Activated CD8-positive, alpha-beta memory T cell treated with anti-CD3 and anti-CD28 coated beads, Interleukin-2, amount 10 ng/mL, durations not matched to agents 7 days and 5 days (primary cell): ENCODE measurements at places on chromosomes 2 and 18. TPM values are rescaled to one million over a fixed set of nuclear protein-coding genes. Genes with fewer than 3 reads are reported as not detected.

GRCh38 chr2:172182624-172183023, 79.9 kb upstream of the DLX2 start:
- no peak for DNase-seq

GRCh38 chr2:207939342-207940108, 85.8 kb downstream of the PLEKHM3 start:
- DNase-seq, result no peak

GRCh38 chr2:98896416-98896815, 39.6 kb downstream of the CRACDL start:
- DNase-seq, result peak; percentile 21

GRCh38 chr18:3153107-3153704, 66.6 kb downstream of the MYOM1 start:
- DNase-seq, result no peak

- no peak for DNase-seq
Observed at GRCh38 chr2:34731292-34731691, 1132.2 kb upstream of the FAM98A start.

Gene ANKRD30BL
- total RNA-seq, result not detected

DNA sequence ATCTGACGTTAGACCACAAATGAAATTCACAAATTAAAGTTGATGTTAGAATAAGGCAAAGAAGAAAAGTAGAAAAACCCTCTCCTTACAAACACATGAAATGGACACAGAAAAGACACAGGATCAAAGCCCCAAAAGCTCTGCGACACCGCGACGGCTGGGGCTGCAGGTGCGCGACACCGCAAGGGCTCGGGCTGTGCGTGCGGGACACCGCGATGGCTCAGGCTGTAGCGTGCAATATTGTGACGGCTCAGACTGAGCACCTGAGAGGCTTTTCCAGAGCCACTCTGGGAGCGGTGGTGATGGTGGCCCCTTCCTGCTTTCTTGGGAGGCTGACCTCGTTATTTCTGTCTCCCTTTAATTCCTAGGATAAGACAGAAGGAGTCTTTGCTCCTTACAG, 256.9 kb downstream of the TWIST2 start:
- DNase-seq, result no peak

- no peak for DNase-seq
Observed at GRCh38 chr2:204849892-204850291, 304.6 kb downstream of the PARD3B start.

DNA sequence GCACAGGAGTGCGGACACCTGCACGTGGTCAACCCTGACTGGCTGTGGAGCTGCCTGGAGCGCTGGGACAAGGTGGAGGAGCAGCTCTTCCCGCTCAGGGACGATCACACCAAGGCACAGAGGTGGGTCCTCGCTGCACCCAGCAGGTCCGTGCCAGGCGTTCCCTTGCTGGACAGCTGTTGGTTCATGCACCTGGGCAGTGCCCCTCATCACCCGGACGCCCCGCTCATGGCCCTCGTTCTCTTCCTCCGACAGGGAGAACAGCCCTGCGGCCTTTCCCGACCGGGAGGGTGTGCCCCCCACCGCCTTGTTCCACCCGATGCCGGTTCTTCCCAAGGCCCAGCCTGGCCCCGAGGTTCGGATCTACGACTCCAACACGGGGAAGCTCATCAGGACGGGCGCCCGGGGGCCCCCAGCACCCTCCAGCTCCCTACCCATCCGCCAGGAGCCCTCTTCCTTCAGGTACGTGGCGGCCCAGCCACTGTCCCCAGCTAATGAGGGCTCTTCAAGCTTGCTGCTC, 38.0 kb downstream of the CTDP1 start:
- no peak for DNase-seq

Gene SLC9A4
- total RNA-seq, result 0.05 TPM

DNA sequence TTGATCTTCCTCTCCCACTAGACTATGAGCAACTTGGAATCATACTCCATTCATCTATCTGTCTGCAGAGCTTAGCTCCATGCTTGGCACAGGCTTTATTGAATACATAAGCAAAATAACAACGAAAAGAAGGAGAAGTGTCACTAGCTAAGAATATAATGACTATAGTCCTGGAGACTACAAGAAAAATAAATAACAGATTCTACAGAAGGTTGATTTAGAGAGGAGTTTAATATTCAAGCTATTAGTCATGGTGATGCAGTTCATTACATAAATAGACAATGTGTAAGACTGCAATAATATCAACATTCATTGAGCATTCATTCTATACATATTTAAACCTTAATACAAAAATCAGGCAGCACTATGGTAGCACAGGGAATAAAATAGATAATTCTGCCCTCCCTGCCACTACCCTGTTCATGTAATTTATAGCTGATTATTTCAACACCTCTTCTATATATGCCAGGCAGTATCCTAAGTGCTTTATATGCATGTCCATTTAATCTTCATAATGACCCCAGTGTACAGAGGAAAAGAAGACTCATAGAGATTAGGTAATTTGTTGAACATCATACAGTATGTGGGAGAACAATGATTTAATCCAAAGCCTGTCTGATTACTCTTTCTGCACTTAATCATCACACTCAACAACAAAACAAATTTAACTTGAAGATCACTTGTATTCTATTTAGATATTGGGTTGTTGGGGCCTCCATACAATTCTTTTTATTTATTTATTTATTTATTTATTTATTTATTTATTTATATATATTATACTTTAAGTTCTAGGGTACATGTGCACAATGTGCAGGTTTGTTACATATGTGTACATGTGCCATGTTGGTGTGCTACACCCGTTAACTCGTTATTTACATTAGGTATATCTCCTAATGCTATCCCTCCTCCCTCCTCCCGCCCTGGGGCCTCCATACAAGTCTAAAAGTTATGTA, 165.3 kb downstream of the RNF152 start:
- DNase-seq, result no peak

DNA sequence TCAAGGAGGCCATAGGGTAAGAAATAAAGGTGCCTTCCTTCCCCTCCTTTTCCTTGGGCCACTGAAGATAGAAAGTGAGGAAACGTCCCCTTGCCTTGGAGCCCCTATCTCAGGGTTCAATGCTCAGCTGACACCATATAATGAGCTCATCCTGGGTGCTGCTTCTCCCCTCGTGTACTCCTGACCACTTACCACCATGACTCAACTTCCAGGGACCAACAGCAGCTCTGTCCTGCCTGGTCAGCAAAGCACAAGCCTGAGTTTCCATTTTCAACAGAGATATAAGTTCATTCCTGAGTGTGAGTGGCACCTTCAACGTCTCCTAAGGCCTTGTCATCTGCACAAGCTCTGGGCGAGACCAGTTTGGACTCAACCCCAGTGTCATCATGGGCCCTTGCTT, 151.2 kb downstream of the CAPN13 start:
- DNase-seq, result no peak

- no peak for DNase-seq
Observed at GRCh38 chr2:101921953-101922325, 69.8 kb upstream of the IL1R2 start.

- no peak for DNase-seq
Observed at GRCh38 chr2:36594849-36595248, 3.1 kb downstream of the FEZ2 start.

DNA sequence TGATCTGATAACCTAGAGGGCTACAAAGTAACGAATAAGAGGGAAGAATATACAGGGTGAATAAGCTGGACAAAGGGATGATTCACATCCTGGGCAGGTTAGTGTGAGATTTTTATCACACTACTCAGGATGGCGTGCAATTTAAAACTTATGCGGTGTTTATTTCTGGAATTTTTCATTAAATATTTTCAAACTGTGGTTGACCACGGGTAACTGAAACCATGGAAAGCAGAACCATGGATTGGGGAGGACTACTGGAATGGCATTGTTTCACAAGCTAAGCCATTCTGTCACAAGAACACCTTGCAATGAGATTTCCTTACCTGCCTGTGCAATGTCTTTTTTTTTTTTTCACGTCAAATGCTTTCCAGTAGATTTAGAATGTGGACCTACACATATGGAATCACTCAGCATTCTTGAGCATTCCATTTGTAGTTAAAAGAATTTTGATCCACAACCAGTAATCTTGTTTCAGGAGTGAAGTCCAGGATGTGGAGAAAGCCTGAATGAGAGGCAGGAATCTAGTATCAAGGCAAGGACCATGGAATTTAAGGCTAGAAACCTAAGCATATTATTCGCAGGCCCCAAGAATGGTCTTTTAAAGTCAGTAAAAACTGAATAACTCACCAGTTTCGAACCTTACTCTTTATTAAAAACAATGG, 8.0 kb upstream of the CDK15 start:
- no peak for DNase-seq

DNA sequence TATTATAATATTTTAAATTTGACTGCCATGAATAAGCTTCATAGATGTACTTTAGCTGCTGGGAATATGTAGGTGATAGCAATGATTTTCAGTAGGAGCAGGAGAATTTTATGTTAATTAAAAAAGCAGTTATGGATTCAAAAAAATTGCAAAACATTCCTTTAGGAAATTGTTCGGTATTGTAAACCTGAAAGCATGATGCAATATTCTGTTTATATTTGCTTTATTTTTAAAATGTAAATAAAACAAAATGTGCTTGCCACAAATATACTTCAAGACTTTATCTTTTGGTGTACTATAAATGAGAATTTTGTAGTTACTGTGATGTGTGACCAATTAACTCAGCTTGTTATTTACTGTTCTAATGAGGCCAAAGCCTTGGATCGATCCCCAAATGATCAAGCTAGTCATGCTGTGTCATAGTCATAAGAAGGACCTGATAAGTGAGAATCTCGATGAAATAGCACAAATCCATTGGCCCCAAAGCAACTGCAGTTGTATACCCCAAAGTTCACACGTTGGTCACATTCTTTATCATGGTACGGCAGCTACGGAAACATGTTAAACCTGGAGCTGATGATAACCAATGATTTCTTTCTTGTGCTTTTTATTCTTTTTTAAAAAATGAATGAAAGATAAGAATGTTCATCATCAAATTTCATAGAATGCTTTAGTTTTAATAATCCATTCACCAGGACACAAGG, 23.6 kb upstream of the ATIC start:
- DNase-seq, result no peak

- no peak for DNase-seq
Observed at GRCh38 chr2:235394278-235394828, 99.5 kb upstream of the AGAP1 start.

DNA sequence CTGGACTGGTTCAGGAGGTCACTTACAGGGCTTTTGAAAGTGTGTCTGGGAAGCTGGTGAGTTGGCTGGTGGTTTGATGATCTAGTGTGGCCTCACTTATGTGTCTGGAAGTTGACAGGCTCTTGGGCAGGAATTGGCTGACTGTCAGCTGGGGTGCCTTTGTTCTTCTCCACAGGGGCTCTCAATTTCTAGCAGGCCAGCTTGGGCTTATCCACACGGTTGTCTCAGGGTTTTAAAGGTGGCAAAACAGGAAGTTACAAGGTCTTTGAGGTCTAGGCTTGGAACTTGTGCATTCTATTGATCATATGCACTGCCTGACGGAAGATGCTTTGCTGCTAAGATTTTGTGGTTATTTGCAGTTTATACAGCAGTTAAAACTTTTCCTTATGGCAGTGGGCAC, 52.0 kb upstream of the CELF4 start:
- DNase-seq, result no peak

DNA sequence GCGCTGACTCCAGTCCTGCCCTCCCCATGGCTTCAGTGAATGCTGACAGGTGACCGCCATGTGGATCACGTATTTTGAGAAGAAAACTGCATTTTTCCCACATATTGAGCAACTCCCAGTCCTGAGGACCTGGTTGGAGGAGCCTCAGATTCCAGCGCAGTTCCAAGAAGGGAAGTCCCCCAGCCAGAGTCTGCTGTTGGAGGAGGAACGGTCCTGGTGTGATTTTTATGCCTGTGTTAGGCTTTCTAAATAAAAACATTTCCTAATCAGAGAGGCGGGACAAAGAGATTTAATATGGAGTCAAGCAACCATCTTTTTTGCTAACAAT, 32.3 kb upstream of the COL6A3 start:
- DNase-seq, result no peak

DNA sequence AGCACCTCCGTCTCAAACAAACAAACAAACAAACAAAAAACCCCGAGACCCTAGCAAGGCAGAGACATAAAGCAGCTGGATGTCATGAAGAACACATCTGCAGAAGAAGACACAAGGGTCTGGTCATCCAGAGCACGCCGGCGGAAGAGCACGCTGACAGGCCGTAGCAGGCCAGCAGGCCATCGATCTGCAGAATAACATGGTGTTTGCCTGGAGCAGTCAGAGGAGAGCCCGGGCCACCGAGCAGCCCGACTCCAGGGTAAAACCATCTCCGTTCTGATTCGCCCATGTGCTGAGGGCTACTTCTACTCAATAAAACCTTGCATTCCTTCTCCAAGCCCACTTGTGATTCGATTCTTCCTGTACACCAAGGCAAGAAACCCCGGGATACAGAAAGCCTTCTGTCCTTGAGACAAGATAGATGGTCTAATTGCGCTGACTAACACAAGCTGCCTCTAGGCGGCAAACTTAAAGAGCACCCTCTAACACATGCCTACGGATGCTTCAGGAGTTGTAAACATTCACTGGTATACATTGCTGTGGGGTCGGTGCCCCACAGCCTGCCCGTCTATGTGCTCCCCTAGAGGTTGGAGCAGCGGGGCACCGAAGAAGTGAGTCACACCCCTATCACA, 549.8 kb upstream of the NRXN1 start:
- DNase-seq, result no peak

Gene LIPG
- not detected for total RNA-seq

Gene C2orf80
- total RNA-seq, result not detected

Gene PARD3B
- not detected for total RNA-seq

DNA sequence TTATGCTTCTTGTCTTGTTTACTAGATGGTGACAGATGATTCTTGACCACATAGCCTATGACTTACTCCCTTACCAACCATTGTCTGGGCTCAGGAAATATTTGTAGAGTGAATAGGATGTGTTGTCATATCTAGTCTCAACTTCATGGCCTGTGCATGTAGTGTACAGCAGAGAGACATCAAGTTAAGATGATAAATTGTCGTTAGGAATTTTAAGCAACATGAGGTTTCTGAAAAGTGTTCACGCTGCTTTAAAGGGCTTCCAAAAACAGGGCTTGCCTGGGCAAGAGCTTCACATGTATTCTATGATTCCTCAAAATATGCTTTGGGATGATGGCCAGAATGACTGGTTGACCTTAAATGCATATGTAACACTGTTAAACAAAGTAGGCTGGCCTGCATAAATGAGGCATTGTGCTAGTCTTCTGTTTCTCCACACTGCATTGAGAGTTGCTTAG, 424.0 kb downstream of the RND3 start:
- DNase-seq, result no peak

DNA sequence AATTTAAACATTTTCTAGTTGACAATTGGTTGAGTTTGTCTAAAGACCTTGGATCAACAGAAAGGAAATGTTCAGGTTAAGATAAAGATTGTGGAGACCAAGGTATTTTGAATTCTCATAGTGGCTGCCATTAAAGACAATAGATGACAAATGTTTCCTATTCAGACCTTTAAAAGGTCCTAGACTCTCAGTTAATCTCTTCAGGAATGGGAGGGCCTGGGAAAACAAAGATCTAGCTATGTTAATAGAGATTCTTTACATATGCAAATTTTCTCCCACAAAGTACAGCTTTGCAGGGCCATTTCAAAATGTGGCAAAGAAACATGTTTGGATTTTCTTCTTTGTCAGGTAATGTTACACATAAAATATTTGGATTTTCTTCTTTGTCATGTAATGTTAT, 403.9 kb downstream of the SPAG16 start:
- no peak for DNase-seq

- no peak for DNase-seq
Observed at GRCh38 chr2:173282795-173283545, 71.7 kb upstream of the CDCA7 start.

Gene NT5DC4
- not detected for total RNA-seq
